ENCODE measurements at places on chromosomes 16 and 17.

- DNase-seq = no peak
Measured at GRCh38 chr17:14101976-14102375, 32.7 kb downstream of the COX10 start.

GRCh38 chr16:51807551-51807950 is 656.5 kb upstream of the SALL1 start:
- no peak for DNase-seq

GRCh38 chr17:19263641-19264051 is 26.5 kb downstream of the EPN2 start:
- no peak for DNase-seq

GRCh38 chr17:9104370-9105041 is 83.2 kb downstream of the NTN1 start:
- DNase-seq = no peak

GRCh38 chr17:48795444-48796162 is 21.4 kb downstream of the TTLL6 start:
- DNase-seq = no peak

GRCh38 chr17:69954241-69954925 is 120.6 kb upstream of the KCNJ16 start:
- no peak for DNase-seq

DNA sequence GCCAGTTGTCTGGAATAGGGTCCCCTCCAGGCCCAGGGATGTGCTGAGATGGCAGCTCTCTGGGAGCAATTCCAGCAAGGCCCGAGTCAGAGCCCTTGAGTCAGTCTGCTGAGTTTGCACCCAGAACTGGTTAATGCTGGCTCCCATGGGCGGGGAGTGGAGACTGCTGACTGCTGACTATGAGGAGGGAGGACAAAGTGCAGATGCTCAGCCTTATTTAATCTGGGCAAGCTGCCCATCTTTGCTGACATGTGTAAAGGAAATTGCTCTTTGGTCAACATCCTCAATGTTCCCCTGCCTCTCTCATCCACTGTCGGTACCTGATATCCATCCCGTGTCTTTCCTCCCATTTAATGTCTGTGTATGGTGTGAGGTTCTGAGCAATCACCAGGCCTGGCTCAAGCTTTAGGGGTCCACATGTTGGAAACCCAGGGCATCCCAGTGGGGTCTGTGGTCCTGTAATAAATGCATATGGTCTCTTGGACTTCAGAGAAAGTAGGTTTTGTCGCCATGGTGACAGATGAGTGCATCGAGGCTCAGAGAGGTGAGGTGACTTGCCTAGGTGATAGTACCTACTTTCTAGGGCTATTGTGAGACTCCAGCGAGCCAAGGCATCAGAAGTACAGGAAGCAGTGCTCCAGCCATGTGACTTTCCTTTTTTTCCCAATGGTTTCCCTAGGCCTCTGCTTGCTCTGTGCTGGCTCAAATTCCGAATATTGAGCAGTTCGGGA is 20.0 kb upstream of the RNF135 start:
- no peak for DNase-seq

GRCh38 chr17:34354637-34355036 is 1.6 kb upstream of the CCL13 start:
- no peak for DNase-seq

DNA sequence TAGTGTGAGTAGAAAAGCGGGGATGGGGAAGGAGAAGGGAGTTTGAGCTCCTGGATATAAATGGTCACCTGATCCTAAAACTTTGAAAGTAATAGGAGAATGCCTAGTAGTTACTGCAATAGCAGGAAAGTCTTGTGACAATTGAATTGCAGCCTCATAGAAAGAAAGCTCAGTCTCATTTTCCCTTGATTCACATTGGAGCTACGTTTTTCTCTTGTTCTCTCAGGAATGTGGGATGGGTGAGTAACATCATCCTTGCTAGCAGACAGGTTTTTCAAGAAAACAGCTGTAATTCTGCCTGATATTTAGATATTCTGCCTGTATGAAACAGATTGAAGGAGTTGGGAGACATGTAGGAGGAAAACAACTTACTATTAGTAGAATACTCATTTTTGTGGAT is 25.3 kb downstream of the SF3B3 start:
- no peak for DNase-seq

DNA sequence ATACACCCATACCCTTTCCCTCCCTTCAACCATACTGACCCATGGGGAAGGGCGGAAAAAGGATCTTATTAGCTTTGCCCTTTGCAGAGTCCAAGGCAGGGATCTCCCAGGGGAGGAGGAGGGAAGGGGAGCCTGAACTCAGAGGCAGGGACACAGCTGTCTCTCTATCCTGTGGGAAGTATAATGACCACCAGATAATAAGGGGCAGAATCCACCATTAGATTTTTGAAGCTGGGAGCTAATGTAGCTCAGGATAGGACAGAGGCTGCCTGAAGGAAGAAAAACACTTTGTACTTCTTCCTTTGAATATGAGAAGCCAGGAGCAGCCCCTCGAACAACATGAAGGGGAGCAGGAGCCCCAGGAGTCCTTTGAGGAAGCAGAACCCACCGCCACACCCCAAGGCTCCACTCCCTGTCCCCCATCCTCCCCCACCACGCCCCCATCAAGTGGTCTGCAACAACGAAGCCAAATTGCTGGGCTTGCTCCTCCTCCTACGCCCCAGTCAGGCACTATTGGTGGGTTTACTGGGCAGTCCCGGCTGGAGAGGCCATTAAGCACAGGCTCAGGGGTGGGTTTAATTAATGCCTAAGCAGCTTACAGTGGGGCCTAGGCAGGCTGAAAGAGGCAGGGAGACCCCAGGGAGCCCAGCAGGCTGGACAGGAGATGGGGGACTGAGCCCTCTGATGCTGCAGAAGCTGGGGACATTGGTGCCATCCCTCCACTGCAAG is 5.3 kb downstream of the MPP2 start:
- DNase-seq = no peak

DNA sequence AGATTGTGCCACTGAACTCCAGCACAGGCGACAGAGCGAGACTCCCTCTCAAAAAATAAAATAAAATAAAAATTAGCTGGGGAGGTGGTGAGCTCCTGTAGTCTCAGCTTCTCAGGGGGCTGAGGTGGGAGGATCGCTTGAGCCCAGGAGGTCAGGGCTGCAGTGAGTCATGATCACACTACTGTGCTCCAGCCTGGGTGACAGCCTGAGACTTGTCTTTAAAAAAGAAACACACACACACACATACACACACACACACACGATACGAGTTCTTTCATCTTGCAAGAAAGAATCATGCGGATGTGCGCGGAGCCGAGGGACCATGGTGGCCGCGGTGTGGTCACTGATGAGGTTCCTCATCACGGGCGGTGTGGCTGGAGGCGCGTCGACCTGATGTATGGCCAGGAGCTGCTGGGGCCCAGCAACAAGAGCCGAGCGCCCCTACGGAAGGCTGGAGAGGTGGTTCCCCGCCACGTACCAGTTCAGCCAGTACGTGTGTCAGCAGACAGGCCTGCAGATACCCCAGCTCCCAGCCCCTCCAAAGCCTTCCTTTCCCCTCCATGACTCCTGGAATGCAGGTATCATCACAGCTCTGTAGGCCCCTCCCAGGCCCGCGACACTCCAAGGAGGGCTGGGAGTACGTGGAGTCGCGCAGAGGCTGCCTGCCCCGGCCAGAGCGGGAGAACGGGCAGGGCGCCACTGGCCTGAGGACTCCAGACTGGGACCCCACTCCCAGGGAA is 20.7 kb downstream of the NXN start:
- no peak for DNase-seq

GRCh38 chr17:73163043-73163442 is 1.8 kb upstream of the SSTR2 start:
- DNase-seq = no peak

GRCh38 chr16:72125635-72126428 is 32.2 kb downstream of the DHX38 start:
- no peak for DNase-seq

DNA sequence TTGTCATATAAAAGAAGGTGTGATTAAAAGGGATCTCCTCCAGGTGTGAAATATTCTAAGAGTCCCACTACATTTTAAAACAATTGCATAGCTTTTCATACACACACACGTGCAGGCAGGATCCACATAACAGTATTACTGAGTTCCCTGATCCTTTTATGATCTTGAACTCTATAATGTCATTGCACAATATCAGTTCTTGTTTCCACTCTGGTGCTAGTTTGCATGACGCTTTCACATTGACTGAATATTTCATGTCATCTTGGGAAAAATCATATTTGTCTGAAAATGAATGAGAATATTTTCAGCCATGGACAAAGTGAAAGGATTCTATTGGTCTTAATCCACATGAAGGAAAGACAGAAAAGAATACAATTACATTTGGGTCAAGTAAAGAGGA is 703.8 kb downstream of the CDH8 start:
- no peak for DNase-seq

DNA sequence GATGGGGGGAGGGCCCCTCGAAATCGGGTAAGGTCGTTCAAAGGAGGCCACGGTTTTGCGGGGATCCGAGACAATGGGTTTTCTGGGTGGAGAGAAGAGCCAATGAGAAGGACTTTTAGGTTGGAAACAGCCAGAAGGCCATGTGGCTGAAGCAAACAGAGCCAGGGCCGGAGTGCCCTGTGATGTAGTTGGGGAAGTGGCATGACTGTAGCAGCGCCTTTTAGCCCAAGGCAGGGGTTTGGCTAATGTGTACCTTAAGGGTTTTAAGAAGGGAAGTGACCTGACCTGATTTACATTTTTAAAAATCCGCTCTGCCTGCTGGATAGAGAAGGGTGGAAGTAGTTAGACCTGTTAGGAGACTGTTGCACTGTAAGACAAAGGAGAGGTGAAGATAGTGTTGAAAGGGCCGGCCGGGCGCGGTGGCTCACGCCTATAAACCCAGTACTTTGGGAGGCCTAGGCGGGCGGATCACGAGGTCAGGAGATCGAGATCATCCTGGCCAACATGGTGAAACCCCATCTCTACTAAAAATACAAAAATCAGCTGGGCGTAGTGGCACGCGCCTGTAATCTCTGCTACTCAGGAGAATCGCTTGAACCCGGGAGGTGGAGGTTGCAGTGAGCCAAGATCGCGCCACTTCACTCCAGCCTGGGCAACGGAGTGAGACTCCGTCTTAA is 1.0 kb downstream of the LYRM1 start:
- no peak for DNase-seq

DNA sequence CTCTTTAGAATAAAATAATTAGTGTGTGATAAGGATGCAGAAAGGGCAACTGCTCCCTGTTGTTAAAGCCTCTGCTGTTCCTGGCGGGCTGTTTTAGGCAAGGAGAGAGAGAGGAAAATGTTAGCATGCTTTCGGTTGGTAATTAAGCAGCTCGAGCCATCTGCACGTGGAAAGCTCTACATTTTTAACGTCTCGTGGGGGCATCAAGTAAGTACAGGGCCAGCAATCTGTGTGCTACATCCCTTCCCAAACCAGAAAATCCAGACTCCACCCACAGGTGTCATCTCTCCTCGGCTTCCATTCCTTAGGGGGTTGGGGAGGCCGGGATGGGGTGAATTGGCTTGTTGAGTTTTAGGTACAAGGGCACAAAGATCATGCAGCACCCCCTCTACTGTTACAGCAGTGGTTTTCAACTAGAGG is 62.4 kb upstream of the MARCHF10 start:
- DNase-seq = no peak

DNA sequence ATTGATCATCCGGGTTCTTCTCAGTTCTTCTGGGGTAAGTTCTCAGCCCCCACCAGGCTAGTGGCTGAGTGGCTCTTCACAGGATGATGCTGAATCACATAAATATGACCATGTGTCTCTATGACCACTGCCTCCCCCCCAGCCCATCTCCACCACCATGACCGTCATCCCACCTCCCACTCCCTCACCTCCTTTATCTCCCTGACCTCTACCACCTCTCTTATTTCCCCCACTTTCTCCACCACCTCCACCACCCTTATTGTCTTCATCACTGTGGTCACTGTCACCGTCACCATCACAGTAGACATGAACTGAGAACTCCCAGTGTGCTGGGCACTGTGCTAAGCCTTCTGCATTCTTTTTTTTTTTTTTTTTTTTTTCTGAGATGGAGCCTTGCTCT is 32.5 kb downstream of the RGS9 start:
- DNase-seq = no peak

GRCh38 chr17:38547444-38547843 is 58.3 kb downstream of the SRCIN1 start:
- no peak for DNase-seq

- no peak for DNase-seq
Measured at GRCh38 chr17:48752399-48753288, 24.1 kb upstream of the HOXB13 start.

- no peak for DNase-seq
Measured at GRCh38 chr16:65981057-65981456, 385.4 kb upstream of the CDH5 start.

DNA sequence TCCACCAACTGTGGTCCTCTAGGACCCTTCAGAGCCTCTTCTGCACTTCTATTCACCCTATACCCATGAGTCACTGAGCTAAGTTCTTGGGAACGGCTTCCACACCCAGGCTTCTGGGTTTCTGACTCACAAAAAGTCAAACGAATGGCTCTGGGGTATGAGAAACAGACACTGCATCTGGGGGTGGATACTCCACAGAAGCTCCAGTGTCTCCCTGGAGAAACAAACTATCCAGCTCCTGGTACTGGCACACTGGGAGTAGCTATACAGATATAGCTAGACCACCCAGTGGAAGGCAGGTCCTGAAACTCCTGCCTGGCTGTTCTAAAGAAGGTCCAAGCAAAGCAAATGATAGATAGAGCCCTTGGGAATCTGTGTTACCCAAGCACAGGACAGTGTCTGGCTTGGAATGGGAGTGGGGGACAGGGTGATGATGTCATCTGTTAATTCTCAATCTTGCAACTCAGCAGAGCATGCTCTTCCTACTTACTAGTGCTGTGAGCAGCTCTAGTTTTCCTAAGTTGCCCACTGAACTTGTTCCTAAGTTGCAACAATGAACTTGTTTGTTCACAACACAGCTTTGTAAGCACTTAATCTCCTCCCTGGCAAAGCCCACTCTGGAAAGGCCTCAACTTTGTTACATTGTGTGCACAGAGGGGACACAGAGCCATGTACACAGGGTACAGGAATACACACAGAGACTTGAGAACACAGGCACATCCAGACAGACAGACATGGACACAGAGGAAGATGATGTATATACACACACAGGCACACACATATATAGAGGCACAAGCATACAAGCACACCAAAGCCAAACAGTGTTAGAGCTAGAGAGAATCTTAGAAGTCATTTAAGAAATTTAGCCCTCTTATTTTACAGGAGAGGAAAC is 6.7 kb downstream of the MMP28 start:
- DNase-seq = no peak

GRCh38 chr16:22373662-22374310 is 633 bp downstream of the CDR2 start:
- DNase-seq = no peak

DNA sequence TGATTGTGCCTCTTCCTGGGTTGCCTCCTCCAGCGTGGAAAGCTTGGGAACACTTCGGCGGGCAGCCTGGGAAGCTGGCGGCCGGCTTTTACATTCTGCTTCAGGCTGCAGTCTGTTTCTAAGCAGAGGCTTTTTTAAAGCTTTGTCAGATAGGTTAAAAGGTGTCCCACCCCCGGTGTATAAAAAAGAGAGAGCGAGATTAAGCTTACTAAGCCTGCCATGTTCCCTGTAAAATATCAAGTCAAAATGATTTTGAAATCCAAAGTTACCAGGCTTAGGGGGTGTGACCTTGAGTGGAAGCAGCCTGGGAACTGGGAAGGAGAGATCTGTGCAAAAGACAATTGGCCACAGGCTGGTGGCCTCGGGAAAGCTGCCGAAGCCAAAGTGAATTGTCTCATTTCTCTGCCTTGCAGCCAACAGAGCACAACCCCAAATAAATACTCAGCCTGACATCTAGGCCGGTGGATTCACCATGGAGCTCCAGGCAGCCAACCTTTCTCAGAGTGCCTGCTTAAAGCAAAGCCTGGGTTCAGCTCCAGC is 254.5 kb downstream of the FTO start:
- no peak for DNase-seq

Measured in stimulated activated CD4-positive, alpha-beta T cell treated with anti-CD3 and anti-CD28 coated beads, Interleukin-1b, Interleukin-23, amount 100 ng/mL, for 1 hour (primary cell).